ENCODE measurements at places on chromosomes 7 and 10.

DNA sequence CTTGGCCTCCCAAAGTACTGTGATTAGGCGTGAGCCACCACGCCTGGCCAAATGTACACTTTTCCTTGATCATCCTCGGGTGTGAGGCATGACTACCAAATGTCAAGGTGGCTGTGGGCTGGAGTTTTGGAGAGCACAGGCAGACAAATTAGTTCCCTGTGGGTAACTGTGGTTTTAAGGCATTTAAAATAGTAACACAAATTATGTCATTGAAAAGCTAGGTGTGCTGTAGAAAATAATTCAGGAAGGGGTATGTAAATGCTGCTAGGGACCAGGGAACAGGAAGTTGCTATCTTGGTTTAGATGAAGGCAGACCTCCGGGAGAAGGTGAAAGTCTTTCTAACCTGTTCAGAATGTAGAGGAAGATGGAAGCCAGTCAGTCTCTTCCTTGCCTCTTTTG lies 9.9 kb downstream of the GLRX3 start:
- no peak for DNase-seq

DNA sequence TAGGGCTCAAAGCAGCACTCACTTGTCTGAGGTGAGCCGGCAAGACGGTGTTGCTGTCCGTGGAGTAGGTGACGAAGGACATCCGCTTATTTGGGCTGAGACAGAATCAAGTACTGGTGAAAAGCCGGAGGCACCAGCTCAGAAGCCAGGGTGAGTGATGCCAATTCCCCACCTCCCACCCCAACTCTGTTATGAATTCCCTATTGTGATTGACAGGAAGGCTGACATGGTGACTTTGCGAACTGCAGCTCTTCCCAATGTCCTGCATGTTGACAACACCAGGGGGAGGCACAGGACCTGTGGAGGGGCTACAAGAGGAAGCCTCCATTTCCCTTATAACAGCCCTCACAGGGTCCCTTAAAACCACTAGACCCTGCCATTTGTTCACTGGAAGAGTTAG lies 52.3 kb upstream of the MSMB start:
- no peak for DNase-seq

DNA sequence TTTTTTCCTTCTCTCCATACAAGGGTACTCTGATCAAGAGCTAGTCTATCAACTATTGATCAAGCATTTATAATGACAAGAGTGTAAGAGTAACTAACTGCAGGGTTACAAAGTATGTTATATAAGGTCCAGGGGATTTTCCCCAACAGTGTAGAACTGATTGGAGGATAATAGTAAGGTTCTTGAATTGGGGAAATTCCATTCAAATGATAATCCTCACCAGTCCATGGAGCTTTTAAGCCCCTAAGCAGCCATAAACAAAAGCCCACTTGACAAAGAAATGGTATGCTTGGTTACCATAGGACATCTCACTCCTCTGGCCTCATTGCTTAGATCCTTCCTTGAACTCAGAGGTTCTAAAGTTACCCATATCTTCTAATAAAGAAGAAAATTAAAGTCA lies 8.2 kb downstream of the YME1L1 start:
- no peak for DNase-seq

DNA sequence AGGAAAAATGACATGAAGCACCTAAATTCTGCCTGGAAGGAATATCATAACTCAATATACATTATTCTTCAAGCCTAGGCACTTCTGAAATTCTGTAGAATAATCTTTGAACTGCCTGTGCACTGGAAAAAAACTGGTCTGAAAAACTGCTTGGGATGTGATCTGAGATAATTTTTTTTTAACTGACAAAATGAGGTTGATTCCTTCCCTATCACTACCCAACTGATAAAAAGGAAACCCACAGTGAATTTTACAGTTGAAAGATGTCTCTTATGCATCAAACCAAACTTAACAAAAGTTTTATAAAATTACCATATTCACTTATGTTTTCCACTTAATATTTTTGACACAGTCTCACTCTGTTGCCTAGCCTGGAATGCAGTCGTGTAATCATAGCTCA lies 67.2 kb upstream of the FAM133B start:
- no peak for DNase-seq

DNA sequence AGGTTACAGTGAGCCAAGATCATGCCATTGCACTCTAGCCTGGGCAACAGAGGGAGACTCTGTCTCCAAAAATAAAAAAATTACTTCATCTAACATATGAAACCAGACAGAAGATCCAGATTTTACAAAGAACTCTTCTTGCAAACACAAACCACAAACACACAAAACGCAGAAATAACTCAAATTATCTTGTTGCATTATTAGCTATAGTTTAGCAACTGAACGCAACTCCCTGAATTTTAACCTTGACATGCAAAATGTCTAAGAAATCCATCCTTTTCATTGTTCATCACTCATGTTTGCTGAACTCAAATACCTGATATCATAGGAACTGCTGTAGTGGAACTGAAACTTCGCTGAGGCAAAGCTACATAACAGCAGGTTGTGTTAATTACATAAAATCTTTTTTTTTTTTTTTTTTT lies 64.1 kb downstream of the MICU1 start:
- DNase-seq = no peak

GRCh38 chr7:84218681-84219080 lies 24.1 kb upstream of the SEMA3A start:
- DNase-seq = no peak

GRCh38 chr7:43764039-43764761 lies 5.7 kb downstream of the BLVRA start:
- DNase-seq = peak; percentile 19

DNA sequence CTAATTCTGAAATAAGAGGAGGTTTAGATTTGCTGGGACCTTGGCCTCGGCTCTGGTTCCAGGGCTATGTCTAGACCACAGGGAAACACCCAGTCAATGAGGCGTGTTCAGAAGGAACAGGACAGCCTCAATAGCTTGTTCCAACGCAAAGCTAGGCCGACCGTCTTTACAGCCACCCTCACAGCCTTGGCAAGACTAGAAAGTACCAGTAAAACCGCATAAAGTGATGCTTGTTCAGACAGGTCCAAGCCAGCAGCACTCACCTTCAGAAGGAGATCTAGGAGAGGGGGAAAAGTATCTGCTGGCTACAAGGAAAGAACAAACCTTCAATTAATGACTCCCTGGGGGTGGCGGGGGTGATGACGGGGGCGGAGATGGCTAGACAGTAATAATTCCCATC lies 50.1 kb upstream of the LMTK2 start:
- no peak for DNase-seq

DNA sequence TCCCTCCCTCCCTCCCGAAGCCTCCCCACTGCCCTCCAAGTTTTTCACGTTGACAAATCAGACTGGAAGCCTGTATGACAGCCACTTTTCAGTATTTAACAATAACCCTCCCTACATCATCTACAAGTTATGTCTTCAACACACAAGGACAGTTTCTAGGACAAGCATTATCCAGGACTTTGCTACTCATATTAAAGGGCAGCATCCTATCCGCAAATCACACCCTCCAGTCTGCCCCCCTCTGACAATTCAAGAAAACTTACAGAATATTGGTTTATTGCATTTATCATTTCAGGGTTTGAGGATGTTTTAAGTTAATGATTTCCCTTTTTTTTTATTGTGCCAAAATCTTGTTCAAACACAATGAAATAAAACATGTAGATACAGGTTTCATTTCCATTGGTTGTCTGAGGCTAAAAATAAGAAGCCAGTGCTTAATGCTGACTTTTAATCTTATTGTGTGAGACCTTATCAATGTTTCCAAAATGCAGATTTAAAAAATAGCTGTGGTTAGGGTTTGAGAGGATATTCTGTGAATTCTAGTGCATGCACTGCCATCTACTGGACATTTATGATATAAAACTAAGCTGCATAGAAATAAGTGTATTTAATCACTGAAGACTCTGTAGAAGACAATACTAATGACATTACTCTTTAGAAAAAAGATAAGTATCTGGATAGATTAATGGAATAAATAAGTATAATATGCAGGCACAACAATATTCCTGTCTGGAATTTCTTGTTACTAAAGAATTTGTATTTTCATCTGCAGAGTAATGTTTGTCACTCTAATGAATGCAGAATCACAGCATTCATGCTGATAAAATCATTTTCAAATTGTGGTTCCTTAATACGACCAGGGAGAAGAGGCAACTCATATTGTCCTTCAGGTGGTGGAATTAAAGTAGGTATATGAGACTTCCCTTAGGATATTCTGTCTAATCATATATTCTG lies 64.1 kb downstream of the CAV1 start:
- DNase-seq = no peak

GRCh38 chr7:4200546-4201094 lies 481.5 kb upstream of the FOXK1 start:
- no peak for DNase-seq

GRCh38 chr7:101410743-101411507 lies 48.2 kb downstream of the COL26A1 start:
- DNase-seq = peak; percentile 42

DNA sequence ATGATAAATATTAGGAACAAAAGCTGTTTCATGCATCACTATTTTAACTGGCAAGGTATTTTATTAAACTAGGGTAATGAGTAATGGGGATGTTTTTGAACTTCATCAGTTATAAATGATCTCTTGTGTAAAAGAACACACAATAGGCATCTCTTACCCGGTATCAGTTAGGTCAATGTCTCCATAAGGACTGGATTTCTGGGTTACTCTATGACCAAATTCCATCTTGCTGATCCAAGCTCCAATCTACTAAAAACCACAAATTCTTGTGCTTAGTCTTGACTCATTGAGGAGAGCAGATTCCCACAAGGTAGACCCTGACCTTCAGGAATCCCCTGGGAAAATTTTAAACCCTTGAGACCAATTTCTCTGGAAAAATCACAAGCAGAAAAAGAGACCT lies 1167.7 kb downstream of the XPNPEP1 start:
- no peak for DNase-seq

DNA sequence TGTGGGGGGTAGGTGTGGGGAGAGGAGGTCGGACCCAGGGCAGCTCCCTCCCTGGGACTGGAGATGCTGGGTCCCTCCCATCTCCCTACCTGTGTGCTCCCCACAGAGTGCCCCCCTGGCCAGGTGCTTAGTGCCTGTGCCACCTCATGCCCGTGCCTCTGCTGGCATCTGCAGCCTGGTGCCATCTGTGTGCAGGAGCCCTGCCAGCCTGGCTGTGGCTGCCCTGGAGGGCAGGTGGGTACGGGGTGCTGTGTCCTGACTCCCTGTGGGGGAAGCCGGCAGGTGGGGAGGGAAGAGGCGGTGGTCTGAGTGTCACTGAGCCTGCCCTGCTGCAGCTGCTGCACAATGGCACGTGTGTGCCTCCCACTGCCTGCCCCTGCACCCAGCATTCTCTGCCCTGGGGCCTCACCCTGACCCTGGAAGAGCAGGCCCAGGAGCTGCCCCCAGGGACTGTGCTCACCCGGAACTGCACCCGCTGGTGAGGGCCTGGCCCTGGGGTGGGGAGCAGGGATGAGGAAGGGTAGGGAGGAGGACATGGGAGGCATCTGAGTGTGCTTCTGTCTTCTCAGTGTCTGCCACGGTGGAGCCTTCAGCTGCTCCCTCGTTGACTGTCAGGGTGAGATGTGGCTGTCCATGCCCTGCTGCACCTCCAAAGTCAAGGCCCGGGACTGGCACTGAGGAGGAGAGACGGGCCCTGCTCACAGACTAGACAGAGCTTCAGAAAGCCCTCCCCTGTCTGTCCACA lies 11.7 kb upstream of the ZNF862 start:
- DNase-seq = no peak

DNA sequence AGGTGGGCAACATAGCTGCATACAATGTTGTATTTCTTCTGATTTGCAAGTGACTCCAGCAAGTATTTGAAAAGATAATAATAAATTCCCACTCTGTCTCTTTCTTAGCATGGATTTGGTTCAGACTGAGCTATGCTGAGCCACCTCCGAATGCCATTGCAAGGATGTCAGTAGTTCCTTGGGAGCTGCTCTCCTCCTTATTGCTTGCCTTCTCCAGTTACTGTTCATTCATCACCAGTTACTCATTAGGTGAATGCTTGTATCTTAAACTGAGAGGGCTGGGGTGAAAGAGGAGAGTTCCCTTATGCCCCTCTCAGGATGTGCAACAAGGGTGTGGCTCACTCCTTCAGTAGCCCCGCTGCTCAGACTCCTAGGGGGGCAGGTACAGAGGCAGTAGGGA lies 78.4 kb upstream of the PRKAR2B start:
- no peak for DNase-seq

GRCh38 chr10:123480845-123481244 lies 185.3 kb upstream of the GPR26 start:
- no peak for DNase-seq

- no peak for DNase-seq
Observed at GRCh38 chr7:64879800-64880199, 23.3 kb upstream of the ZNF273 start.

DNA sequence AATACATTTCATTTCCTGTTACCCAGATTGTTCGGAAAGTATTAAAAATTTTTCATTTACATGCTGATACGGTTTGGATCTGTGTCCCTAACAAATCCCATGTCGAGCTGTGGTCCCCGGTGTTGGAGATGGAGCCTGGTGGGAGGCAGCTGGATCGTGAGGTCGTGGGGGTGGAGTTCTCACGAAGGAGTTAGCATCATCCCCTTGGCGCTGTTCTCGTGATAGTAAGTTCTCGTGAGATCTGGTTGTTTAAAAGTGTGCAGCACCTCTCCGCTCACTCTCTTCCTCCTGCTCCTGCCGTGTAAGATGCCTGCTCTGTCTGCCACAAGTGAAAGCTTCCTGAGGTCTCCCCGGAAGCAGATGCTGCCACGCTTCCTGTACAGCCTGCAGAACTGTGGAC lies 30.9 kb downstream of the PLEKHS1 start:
- DNase-seq = no peak

DNA sequence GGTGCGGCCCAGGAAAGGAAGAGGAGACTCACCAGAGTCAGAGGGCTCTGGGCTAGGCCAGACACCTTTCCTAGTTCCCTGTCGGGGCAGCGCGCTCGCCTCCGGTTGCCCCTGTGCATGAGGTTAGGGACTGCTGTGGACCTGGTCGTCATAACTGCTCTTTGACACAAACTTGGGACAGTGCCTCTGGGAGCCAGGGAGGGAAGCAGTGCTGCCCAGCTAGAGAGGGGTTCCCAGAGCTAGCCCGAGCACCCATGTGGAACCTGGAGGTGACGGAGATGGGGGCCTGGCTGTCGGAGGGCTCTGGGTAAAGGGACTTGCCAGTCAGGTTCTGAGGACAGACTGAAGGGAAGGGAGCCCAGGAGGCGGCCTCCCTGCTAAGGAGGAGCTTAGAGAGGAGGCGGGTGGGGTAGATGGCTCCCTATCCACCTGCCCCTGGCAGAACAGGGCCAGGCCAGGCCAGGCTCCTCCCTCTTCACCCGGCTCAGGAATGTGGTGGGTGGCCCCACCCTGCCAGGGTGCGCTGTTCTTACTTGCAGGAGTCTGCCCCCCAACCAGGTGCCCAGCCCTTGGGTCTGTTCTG lies 29.7 kb downstream of the AGAP3 start:
- DNase-seq = no peak

Data from activated T-cell treated with anti-CD3 and anti-CD28 coated beads, Interleukin-2, amount 50 U/mL, for 72 hours (primary cell).